Esophagus squamous epithelium (tissue), 5 donors: ENCODE measurements at places on chromosomes 16 and 17.

DNA sequence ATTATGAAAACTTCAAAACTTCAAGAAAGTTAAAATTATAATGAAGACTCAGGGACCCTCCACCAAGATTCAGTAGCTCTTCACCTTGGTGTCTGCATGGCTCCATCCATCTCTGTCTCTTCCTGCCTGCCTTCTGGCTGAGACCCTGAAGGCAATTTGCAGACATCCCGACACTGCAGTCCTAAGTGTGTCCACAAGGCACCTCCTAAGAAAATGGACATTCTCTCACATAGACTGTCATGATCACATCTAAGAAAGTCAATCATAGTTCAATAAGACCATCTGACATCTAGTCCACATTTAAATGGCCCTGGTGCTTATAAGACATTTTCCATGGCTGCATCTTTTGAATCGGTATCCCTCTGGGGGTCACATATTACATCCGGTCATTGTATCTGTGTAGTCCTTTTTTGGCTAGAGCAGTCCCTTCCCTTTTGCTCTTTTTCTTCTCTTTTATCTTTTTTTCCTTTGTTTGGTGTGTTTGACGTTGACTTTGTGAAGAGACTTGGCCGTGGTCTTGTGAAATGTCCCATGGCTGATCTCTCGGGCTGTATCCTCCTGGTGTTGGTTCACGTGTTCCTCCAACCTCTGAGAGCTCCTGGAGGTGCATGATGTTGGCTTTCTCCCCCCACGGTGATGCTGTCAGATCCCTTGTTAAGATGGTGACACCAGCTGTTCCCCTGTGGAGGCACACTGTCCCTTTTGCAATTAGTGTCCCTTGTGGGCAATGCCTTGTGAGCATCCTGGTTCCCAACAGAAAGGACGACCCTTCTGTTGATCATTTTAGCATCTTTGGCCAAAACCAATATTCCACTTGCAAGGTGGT is 5.0 kb upstream of the TNFRSF13B start:
- DNase-seq: no peak

DNA sequence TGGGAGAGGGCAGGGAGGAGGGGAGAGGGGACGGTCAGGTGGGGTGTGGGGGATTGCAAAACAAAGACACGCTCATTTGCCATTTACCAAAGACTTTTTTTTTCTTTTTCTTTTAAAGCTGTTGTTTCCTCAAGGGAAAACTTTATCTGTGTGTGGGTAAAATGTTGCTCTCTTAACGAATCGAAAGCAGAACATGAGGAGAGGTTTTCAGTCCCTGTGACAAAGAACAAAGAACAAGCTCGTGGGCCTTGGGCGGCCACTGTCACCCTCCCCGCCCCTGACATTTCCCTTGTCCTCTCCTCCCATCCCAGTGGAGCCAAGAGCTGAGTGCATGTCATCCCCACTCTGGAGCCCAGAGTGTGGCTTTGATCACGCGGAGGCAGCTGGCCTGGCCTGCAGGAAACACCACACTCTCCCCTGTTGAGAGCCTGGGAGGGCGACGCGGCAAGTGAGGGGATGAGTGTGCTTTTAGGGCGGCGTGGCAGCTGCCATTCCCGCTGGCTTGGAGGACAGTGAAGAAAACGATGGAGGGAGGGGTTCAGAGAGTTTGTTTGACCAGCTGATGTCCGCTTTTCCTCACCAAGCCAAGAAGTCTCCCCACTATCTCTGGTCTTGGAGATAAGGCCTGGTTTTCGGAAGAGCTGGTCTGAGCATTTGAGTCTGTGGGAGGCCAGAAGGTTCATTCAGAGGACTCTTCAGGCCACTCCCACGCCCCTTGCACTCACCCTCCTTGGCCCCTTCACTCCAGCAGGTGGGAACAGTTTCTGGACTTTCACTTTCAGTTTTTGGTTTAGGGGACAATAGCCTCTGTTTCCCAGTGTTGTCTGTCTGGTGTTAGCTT is 11.4 kb downstream of the CCR7 start:
- no peak for DNase-seq

- DNase-seq: no peak
Observed at GRCh38 chr17:79930877-79931816, 91.9 kb upstream of the CBX4 start.

GRCh38 chr16:81666113-81666512 is 113.0 kb upstream of the PLCG2 start:
- no peak for DNase-seq

- no peak for DNase-seq
Observed at GRCh38 chr16:30820952-30821421, 34.0 kb upstream of the ZNF629 start.

DNA sequence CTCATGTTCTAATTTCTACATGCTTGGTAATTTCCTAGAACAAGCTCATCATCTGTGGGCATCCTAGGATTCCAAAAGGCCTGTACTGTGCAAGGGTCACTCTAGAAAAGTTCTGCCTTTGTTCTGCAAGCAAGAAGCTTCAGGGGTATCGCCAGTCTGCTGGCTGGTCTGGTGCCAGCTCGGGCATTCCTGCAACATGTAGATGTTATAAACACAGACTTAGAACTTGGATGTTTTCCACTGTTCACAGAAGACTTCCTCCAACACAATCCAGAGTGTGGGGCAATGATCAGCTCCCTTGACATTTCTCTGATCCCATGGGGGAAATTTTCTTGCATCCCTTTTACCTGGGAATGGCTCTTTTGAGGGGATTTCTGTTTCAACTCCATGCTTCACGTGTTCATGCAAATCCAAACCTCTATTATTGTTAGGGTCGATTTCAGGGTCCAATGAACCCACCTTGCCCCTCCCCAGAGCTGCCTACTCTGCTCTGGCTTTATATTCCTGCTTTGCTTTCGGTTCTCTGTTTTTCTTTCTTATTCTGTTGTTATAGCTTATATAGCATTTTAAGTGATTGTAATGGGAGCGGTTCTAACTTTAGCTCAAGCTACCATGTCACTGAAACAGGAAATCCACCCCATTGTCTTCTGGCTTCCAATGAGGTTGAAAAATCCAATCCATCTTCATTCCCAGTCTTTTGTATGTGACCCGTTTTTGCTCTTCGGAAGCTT is 25.3 kb downstream of the UBE2O start:
- DNase-seq: no peak

GRCh38 chr17:31433091-31433790 is 41.8 kb downstream of the RAB11FIP4 start:
- no peak for DNase-seq

DNA sequence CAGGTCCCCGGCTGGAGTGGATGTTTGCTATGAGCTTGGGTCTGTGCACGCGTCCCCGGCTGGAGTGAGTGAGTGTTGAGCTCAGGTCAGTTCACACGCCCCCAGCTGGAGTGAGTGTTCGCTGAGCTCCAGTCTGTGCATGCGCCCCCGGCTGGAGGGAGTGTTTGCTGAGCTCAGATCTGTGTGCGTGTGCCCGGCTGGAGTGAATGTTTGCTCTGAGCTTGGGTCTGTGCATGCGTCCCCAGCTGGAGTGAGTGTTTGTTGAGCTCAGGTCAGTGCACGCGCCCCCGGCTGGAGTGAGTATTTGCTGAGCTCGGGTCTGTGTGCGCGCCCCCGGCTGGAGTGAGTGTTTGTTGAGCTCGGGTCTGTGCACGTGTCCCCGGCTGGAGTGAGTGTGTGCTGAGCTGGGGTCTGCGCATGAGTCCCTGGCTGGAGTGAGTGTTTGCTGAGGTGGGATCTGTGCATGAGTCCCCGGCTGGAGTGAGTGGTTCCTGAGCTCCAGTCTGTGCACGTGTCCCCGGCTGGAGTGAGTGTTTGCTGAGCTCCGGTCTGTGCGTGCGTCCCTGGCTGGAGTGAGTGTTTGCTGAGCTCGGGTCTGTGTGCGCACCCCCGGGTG is 284.2 kb downstream of the SNX29 start:
- no peak for DNase-seq

GRCh38 chr17:79374087-79374689 is 236.7 kb downstream of the RBFOX3 start:
- no peak for DNase-seq

- no peak for DNase-seq
Observed at GRCh38 chr17:39099663-39100286, 51.7 kb downstream of the PLXDC1 start.

DNA sequence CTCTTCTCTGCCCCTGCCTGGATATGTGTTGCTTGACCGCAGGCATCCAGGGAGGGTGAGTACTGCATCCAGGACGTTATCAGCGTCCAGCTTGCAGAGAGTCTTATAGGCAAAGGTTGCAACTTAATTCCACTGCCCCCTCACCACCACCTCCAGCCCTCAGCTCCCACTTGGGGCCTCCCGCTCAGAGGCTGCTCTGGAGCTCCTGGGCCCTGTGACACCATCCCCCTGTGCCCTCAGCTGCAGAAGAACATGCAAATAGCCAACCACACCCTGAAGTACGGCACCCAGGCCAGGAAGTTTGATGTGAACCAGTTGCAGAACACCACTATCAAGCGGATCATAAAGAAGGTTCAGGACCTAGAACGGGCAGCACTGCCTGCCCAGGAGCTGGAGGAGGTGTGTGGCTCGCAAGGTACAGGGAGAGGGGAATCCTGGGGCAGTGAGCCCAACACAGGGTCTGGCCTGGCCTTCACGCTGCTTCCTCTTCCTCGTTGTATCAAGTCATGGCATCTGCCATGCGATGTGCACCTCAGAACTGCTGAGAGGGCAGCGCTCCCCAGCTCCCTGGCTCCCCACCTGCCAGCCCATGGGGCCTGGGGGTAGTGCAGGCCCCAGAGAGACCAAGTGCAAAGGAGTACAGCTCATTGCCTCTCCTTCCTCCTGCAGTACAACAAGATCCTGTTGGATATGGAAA is 9.6 kb downstream of the ACE start:
- no peak for DNase-seq

DNA sequence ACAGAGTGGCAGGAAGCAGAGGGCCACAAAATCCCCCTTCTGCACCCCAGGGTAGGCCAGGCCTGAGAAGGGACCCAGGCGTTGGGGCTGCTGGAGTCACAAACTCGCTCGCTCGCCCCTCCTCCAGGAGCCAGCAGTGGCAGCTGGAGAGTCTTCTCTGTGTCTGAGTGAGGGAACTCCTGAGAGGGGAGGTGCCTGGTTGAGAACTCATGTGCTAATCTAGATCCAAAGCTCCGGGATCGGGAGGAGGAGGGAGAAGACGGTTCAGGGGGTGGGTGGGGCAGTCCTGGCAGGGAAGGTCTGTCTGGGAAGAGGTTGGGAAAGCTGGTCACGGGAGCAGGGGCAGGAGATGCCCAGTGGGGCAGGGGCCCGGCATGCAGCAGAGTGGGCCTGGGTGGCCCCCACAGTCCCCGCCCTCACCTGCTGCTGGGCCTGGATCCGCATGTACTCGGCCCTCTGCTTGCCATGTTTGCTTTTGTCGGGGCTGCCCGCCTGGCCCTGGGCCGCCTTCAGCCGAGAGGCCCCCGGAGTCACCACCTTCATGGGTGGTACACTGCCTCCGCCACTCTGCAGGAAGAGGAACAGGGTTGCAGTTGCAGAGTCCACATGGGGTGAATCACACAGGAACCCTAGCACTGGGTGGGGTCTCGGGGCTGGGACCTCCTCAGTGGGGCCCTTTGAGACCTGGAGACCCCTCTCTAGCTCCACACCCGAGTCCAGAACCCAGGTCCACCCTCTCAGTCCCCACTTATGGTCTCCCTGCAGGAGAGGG is 62.2 kb downstream of the SRCIN1 start:
- DNase-seq: no peak

GRCh38 chr16:82034981-82035612 is at the start of gene HSD17B2:
Gene HSD17B2 (plus strand): TSS chr16:82035253. CDS start chr16:82035425, 172 bp downstream.
- no peak for DNase-seq

DNA sequence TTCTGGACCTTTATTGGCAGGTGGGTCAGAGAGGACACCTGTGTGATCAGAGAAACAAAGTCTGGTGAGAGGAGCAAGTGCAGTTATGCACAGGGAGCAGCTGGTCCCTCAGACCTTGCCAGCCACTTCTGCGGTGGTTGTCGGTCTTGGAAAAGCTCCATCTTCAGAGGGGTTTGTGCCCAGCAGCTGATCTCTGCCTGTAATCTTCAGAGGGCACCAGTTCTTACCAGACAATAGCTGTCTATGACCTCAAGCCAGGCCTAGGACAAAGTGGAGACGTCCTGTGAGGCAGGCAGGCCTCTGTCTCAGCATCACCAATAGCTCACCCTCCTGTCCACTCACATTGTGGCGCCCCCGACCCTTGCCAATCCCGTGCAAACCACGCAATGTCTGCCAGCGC is 66.5 kb upstream of the TBX2 start:
- DNase-seq: no peak

DNA sequence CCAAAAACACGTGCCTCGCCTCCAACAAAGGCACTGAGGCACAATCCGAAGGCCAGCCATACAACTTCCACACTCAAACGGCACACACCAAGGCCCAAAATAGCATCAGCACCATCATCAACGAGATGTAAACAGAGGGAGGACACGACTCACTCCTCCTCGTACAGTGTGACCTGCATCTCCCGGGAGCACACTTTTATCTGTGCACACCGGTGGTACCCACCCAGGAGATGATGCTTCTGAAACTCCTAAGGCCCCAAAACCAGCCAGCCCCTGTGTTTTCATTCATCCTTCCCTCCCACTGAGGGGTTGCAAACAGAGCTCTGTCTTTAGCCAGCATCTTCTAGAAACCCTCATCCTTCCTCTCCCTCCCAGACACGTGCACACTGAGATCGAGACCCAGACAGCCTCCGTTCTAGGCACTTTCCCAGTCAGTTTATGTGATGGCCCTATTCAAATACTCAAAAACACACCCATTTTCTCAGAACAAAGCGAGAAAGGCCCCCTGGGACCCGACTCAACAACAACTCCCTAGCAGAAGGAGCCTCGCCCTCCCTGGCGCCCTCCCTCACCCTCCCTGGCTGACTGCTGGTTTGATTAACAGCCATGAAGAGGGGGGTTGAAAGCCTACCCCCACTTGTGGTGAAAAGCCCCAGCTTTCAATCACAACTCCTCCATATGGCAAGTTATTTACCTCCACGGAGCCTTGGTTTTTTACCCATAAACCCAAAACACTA is 76.3 kb downstream of the GAS7 start:
- no peak for DNase-seq

- DNase-seq: no peak
Observed at GRCh38 chr16:86118467-86119307, 219.7 kb downstream of the IRF8 start.

- DNase-seq: no peak
Observed at GRCh38 chr16:51968749-51969148, 578.2 kb downstream of the TOX3 start.
